ENCODE measurements at places on chromosomes 7 and 10.

DNA sequence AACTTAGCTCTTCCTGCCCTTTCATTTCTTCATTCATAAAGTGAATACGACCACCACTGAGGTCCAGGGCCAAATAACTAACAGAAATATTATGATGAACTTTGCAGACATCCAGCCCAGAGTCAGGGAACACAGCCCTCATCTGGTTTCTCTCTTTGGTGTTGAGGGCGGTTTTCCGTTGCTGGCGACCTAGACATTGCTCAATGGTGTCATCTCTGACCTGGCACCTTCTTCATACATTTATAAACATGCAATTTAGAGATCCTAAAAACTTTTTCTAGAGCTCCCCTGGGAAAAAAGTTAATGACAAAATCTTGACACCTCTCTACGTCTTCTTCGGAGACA, 324 bp upstream of the TET1 start:
- DNase-seq, result no peak

DNA sequence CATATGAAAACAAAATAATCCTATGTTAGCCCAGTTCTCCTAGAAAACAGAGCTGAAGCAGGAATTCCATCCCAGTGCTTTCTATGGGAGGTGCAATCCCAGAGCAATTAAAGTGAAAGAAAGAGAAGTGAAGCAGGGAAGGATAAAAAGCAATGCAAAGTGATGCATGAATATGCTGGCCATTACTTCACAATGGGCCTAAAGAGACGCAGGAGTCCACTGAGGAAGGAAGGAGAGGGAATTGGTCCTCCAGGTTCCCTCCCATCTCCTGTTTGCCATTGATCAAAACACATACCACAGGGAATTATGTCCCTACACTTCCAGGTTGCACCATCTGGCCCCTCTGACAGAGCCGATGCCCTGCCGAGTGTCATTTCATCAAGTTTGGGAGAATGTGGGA, 392.2 kb upstream of the NFE2L3 start:
- DNase-seq, result no peak

- no peak for DNase-seq
These were observed 101.0 kb downstream of the GSAP start for GRCh38 chr7:77315182-77315591.

GRCh38 chr7:134778941-134779740, at the start of gene CALD1:
Gene CALD1 (plus strand): TSS chr7:134779634. CDS start chr7:134867734, 88,100 bp downstream.
- no peak for DNase-seq

GRCh38 chr7:80916770-80917741, 1.8 kb downstream of the SEMA3C start:
- no peak for DNase-seq

DNA sequence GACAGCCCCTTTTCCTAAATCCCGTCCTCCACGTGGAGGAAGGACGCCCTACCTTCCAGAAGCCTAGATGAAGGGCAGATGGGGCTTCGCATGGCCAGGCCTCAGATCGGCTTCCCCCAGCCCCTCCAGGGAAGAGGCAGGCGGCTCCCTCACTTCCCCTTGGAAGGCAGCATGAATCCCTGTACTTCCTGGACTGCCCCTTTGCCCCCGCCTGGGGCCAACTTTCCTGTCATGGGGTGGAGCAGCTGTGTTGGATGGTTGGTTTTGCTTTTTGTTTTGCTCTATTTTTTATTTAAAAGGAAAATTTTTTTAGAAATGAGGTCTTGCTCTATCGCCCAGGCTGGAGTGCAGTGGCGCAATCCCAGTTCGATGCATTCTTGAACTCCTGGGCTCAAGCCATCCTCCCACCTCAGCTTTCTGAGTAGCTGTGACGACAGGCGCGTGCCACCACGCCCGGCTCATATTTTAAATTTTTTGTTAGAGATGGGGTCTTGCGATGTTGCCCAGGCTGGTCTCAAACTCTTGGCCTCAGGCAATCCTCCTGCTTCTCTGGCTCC, 27.2 kb downstream of the GTF2IRD1 start:
- peak; percentile 42 for DNase-seq

- no peak for DNase-seq
These were observed 266.5 kb upstream of the HGF start for GRCh38 chr7:82036146-82036886.

DNA sequence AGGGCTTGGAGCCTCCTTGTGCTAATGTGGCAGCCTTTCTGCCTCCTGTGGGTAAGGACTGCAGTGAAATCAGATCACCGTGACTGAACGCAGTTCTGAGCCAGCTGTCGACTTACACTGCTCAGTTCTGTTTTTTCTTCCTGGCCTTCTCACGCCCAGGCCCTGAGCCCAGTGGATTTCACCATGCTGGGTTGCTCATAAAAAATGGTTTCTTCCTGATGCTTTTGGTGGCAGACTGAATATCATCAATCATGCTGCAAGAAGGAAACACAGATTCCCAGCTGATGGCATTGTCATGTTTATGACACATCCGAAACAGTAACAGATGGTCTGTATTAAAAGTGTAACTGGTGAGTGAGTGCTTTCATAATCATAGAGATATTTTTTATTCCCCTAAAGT, 389.6 kb downstream of the GALNT17 start:
- peak; percentile 98 for DNase-seq

GRCh38 chr10:35743851-35744250, 101.8 kb upstream of the FZD8 start:
- DNase-seq, result no peak

DNA sequence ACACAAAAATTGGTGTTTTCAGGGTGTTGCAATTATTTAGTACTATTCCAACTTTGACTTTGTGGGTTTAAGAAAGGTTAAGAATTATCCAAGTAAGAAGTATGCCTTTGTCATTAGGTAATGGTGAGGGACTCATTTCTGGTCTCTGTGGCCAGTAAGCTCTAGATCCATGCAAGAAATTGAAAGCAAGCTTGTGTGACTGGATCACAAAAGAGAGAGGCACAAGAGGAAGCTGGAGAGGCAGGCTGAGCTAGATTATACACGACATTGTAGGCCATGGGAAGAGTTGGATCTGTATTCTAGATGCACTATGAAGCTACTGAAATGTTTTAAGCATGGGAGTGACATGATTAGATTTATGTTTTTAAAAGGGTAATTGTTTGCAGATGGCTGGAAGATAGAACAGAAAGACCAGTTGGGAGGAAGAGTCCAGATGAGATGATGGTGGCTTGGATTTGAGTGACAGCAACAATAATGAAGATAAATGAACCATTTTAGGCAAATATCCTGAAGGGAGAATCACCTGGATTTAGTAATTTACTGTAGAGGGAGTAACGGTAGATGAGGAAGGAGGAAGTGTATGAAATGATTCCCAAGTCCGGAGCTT, 50.0 kb downstream of the CALD1 start:
- no peak for DNase-seq

GRCh38 chr7:111855842-111856227, 293.5 kb upstream of the IMMP2L start:
- DNase-seq, result peak; percentile 48

GRCh38 chr7:11486271-11486670, 345.7 kb downstream of the THSD7A start:
- DNase-seq, result no peak

DNA sequence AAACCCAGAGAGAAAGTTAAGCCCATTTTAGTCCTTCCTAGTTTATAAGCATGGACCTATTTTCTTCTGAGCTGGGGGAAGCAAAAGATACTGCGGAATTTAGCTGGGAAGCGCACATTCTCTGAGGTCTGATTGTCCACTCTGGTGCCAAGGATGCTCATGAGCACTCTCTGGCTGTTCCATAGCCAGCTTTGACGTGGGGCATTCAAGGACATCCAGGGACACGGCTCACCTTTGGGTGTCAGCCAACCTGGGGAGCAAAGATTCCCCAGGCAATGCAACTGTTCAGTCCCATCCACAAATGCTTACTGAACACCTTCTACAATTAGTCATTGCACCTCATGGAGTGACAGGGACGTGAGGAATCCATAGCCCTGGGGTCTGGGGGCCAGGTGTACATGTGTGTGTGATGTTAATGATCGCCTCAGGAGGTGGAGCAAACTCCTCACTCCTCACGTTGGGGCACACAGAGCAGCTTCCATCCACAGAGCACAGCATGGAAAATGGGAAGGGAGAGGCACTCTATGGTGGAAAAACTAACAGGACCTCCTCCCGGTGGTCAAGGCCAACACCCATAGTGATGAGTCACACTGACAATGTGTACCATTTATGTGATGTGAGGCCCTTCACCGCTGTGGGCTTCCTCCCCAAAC, 67.5 kb upstream of the IGFBP3 start:
- DNase-seq, result no peak

DNA sequence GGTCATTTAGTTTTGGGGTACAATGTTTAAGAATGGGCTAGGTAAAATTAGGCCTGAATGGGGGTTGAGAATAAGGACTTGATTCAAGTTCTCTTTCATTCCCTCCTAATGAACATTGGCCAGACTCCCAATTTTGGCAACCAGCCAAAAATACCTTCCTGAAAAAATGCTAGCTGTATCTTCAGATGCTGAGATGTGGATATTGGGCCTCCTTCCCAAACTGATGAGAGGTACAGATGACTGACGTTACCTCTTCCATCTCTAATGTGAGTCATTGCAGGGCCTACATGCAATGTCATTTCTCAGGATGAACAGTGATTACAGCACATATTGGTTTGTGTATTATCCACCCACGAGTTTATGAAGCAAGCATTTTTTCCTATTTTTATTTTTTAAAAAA, 151.6 kb downstream of the SND1 start:
- DNase-seq, result peak; percentile 69

DNA sequence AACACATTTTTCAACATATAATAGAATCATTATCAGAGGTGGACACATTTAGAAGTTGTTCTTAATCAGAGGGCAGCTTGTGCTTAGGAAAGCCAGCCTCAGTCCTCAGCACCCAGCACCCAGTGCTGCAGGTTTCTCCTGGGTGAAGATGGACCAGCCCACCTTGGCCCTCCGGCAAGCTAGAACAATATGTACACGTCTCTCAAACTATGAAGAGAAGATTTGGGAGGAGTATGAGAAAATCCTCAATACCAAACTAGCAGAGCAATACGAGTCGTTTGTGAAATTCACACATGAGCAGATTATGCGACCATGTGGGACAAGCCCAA, 13.5 kb upstream of the RALA start:
- no peak for DNase-seq

GRCh38 chr7:28784171-28784902, 173.8 kb downstream of the TRIL start:
- DNase-seq, result peak; percentile 34

DNA sequence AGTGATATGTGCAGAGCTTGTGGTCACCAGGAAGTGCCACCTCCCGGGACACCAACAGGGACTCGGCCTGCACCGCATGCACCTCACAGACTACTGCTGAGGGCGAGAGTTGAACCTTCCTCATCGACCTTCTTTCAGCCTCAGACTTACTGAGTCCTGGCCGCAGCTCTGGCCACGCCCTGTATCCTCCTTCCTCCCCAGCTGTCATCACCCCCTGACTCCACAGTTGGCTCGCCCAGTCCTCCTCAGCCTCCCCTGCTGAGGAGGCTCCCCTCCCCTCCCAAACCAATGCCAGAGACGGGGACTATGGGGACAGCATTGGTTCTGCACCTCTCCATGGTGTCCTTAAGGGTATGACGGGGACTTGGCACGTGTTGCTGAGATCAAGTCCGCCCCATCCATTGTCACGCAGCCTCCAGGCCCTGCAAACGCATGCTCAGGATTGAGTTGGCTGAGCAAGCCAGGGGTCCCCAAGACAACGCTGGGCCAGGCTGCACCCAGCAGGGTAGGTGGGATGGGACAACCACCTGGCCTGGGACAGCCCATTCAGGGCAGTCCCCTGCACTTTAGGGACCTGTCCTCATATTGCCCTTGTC, 49.0 kb downstream of the YKT6 start:
- no peak for DNase-seq

DNA sequence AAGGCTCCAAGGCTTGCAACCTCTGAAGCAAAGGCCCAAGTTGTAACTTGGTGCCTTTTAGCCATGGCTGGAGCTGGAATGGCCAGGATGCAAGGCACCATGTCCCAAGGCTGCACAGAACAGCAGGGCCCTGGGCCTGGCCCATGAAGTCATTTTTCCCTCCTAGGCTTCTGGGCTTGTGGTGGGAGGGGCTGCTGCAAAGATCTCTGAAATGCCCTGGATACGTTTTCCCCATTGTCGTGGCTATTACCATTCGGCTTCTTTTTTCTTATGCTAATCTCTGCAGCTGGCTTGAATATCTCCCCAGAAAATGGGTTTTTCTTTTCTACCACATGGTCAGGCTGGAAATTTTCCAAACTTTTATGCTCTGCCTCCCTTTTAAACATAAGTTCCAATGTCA, 234.2 kb downstream of the CDK14 start:
- no peak for DNase-seq

DNA sequence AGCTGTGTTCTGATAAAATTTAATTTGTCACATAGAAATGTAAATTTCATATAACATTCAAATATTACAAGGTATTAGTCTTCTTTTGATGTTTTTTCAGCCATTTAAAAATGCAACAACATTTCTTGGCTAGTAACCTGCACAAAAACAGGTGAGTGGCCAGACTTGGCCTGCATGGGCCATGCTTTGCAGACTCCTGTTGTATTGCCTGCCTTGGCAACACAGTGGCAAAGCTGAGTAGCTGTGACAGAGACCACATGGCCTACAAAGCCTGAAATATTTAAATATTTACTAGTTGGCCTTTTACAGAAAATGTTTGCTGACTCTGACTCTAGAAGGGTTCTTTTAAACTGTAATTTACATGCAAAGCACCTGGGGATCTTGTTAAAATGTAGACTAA, 13.5 kb upstream of the TBX20 start:
- DNase-seq, result no peak

DNA sequence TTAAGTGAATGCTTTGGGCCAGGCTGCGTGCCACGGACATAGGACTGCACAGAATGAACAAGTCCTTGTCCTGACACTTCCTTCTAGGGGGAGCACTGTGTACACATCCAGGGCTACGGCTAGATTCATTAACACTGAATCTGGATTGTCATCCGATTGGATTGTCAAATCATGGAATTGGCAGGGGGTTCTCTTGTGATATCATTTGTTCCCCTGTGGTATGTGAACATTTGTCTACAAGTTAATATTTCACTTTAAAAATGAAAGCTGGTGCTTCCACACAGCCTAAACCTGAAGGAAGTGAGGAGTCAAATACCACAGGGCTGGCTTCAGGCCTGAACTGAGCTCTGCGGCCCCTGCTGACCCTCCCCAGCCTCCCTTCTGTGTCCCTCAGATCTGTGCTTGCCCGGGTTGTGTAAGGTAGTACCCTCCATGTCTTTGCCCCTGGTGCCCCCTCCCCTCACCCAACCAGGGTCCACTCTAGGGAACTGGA, 75.6 kb downstream of the SNX10 start:
- no peak for DNase-seq

GRCh38 chr10:89783406-89783805, 82.0 kb downstream of the KIF20B start:
- DNase-seq, result no peak

DNA sequence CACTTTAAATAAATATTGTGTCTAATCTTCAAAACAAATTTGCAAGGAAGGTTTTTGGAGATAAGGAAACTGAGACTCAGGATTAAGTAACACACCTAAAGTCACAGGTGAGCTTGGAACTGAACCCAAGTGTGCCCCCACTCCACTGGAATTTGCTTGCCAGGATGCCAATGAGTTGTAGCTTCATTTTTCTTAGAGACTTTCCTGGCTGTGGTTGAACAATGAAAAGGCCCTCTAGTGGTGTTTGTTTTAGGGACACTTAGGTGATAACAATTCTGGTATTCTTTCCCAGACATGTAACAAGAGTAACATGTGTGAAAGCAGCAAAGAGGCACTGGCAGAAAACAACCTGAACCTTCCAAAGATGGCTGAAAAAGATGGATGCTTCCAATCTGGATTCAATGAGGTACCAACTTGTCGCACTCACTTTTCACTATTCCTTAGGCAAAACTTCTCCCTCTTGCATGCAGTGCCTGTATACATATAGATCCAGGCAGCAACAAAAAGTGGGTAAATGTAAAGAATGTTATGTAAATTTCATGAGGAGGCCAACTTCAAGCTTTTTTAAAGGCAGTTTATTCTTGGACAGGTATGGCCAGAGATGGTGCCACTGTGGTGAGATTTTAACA, 1.5 kb downstream of the IL6 start:
- DNase-seq, result peak; percentile 54
